ENCODE measurements at places on chromosomes 7 and 10.

- DNase-seq: no peak
Observed at GRCh38 chr7:100914879-100915447, 19.3 kb upstream of the ACHE start.

- no peak for DNase-seq
Observed at GRCh38 chr7:12619461-12620069, 49.0 kb downstream of the SCIN start.

DNA sequence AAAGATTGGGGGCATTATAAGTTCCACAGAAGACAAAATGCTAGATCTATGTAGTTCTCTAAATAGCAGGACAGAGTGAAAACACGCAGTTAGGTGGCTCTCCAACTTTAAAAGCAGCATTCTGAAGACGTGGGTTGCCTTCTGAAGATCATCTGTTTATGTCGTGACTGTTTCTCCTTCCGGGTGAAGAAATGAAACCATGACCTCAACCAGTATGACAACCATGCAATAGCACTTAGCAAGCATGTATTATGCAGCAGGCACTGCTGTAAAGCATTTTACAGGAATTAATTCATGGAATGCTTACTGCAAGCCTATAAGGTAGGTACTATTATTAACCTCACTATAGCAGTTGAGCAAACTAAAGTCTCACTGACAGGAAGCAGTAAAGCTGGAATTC is 125.2 kb downstream of the SLC25A13 start:
- DNase-seq: no peak

- DNase-seq: no peak
Observed at GRCh38 chr7:121798896-121799295, 74.1 kb upstream of the PTPRZ1 start.

All from NCI-H1930 (cell line).